ENCODE measurements at places on chromosomes 6 and 20.

- DNase-seq = no peak
Observed at GRCh38 chr6:41705311-41705995, 30.0 kb downstream of the TFEB start.

DNA sequence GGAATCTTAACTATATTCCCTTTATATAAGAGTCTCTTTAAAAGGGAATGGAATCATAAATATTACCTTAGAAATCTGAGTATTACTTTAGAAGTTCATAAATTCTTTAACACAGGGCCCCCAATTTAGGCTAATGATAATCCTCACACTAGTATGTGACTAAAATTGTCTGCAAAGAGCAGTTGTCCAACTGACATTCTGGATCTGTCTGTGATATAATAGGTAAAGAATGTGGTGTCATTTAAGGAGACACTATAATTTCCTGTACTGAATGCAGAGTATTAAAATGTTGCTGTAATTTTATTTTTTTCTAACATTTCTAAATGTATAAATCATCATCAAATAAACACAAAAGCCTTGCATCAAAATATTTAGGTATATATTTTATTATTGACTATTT, 128.5 kb upstream of the DST start:
- no peak for DNase-seq

- DNase-seq = no peak
Observed at GRCh38 chr6:33641144-33641543, 20.0 kb downstream of the ITPR3 start.

- DNase-seq = no peak
Observed at GRCh38 chr6:116327803-116328527, 42.8 kb upstream of the DSE start.

DNA sequence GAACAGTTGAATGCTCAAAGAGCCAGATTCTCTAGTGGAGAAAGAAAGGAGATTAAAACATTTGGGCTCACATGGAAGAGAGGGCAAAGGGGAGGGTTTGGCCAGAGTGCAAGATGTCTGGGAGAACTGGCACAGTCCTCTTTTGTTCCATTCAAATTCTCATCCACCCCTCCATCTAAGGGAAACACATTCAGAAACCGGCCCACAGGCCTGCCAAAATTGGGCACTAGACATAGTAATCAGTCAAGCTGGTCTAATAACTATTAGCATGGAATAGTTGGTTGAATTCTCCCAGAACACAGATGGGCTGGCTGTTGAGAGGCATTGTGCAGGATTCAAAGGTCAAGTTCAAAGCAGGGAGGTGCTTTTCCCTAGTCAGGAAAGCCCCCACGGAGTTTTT, 341.4 kb upstream of the IRAK1BP1 start:
- no peak for DNase-seq

DNA sequence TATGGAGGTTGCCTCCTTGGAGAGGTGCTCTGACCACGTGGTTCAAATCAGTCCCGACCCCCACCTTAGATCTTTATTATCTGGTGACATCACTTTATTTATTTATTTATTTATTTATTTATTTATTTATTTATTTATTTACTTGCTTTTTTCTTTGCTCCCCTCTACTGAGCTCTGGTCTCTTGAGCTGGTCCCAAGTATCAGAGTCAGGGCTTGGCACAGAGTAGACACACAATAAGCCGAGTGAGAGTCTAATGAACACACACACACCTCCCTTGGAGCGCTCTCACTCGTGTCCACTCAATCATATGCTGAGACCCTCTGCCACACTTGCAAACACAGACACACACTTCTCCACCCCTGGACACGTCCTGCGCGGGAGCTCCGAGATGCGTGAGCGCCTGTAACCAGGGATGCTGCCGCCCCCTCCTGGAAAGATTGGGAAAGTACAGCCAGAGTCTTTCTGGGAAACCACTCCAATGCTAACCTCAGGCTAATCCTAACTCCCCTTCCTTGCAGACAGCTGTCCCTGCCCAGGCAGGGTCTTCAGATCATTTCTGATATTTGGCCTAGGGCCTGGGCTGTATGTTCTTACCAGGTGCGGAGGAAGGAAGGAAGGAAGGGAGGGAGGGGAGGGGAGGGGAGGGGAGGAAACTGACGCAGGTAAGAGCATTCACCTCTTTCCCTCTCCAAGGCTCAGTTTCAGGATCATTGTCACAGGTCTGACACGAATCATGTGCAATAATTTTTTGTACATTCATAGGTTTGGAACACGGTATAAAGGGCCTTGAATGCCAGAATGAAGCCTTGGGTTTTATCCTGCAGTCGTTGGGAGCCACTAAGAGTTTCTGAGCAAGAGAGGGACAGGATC, 70.9 kb downstream of the STK35 start:
- DNase-seq = peak; percentile 65

DNA sequence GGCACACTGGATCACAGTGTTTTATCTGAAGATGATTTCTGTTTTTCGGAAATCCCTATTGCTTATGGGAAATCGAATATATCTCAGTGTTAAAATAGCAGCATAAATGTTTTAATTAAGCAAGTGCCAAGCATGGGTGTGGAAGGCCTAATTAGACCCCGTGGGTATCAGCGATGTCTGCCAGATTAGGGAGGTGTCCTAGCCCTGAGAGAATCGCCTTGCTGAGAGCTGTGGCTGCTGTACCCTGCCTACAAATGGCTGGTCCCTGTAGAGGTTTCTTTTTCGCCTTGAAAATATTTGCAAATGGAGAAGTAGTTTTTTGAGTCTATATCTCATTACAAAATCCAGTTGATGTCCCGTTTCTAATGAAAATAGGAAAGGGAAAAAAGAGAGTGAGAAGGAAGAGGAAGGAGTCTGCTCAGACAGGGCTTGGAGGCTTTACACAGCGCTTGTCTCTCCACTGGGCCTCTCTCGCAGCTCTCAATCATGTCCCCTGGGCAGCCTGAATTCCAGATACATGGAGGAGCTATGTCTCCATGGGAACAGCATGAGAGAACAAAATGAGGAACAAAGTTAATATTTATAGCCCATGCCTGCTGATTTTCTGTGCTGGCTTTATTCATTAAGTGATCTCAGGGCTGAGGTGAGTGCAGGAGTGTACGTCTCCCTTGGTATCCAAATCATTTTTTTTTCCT, 35.2 kb upstream of the BCLAF1 start:
- no peak for DNase-seq

DNA sequence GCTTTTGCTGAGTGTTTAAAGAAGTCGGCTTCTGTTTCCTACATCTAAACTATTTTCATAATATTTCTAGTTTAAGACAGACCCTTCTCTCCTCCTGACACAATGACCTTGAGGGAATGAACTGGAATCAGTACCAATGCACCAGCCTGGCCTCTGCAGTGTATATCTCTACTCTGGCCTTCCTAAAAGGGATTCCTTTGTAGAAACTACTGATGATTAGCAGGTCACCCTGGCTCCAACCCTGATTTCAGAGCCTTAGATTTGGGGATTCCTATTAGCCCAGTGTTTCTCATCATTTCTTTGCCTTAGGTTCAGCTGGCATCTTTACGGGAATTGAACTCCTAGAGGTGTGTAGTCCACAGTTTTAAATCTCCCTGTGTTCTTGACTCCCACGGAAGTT, 75.4 kb downstream of the ADGRB3 start:
- DNase-seq = no peak

GRCh38 chr6:33962246-33963027, 158.6 kb upstream of the MLN start:
- no peak for DNase-seq

- DNase-seq = no peak
Observed at GRCh38 chr6:125363824-125364165, 62.0 kb upstream of the HDDC2 start.

DNA sequence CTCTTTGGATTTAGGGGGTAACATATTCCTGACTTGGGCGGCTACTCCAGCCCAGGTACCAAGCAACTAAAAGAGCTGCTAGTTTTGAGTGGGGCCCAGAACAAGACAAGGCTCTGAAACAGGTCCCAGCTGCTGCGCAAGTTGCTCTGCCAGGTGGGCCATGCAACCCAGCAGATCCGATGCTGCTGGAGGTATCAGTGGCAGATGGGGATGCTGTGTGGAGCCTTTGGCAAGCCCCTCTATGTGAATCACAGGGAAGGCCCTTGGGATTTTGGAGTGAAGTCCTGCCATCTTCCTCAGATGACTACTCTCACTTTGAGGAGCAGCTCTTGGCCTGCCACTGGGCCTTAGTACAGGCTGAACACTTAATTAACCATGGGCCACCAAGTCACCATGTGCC, 43.7 kb upstream of the VSX1 start:
- no peak for DNase-seq

DNA sequence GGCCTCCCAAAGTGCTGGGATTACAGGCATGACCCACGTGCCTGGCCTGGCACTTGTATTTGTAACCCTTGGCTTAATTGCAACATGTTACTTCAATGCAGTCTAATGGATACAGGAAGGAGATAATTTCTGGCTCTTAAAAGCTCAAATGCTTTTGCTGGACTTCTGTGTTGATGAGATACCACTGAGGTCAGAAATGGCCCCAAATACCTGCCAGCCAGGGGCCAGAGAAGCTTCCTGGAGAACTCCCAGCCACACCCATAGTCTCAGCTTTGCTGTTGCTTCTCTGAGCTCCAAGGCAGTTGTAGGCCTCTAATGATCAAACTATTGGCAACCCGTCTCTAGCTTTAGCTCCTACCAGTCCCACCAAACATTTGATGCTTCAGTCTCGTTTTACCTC, 14.2 kb upstream of the ZNFX1 start:
- no peak for DNase-seq

GRCh38 chr6:88443554-88443953, 277.4 kb upstream of the CNR1 start:
- DNase-seq = no peak

DNA sequence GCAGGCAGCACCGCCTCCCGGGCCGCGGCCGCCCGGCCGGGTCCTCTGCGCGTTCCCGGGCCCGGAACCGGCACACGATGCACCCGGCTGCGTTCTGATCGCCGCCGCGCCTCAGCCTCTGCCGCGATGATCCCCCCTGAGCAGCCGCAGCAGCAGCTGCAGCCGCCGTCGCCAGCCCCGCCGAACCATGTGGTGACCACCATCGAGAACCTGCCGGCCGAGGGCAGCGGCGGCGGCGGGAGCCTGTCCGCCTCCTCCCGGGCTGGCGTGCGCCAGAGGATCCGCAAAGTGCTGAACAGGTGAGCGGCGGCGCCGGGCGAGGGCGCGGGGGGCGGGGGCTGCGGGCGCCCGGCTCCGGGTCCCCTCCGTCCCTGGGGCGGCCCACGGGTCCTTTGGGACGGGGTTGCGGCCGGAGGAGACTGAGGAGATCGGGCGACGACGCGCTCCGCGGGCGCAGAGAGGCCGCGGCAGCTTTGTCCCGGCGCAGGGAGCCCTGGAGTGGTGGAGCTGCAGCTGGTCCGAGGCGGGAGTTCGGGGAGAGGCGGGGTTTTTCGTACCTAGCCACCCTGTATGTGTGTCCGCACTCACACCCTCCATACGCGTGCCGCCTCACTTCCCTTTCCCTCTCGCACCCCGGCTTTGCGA, 659 bp downstream of the SLC35F1 start:
- DNase-seq = no peak

Data from CD4-positive, alpha-beta T cell treated with Interleukin-10 for 1 hour (primary cell).